Large intestine (tissue), 12 donors: ENCODE measurements at places on chromosomes 6 and 20. TPM values are rescaled to one million over a fixed set of nuclear protein-coding genes. Genes with fewer than 3 reads are reported as not detected.
A peak's percentile ranks its signal among the peaks of the same experiment; 100 is the strongest.

The AKAP12 gene
- 62.7 TPM for polyA plus RNA-seq

The RPP21 gene
- 64.7 TPM for polyA plus RNA-seq

GRCh38 chr20:40192081-40192480 lies 497.0 kb downstream of the MAFB start:
- DNase-seq, result no peak

DNA sequence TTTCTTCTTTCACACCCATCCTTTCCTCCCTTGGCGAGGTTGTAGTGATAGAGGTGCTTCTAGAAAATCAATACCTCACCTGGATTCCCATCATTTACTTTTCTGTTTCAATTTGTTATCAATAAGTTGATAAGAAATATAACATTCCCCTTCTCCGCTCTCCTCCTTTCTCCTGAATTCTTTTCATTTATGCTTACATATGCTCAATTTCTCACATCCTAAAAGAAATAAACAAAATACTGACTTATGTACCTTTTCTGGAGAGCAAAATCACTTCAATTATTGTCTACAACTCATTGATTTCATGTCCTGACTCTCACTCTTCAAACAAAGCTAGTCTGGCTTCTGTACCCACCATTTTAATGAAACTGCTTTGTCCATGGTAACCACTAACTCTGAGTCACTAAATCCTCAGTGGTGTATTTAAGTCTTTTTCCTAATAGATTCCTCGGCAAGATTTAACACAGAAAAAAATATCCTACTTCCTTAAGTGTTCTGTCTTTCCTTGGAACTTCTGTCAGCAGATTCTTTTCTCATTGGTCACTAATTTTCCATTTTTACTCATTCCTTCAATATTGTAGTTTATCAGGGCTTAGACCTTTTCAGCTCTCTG lies 289.6 kb downstream of the RFPL4B start:
- no peak for DNase-seq

DNA sequence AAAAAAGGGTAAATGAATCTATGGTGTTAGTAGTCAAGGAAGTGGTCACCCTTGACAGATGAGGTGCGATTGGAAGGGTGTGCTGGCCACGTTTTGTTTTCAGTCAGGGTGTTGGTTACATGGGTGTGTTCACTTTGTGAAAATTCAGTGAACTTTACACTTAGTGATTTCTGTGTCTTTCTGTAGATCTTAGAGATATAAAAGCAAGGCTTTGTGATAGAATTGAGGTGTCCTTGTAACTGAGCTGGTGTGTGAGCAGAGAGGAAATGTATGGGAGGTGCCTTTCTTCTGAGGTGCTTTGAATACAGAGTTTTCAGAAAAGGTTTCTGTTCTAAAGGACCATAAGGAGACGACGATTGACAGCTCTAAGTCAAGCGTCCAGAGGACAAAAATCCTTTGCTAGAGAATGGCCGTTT lies 90.5 kb downstream of the SAMD3 start:
- DNase-seq, result peak; percentile 22

GRCh38 chr20:33273117-33273851 lies 9.7 kb upstream of the BPIFB1 start:
- no peak for DNase-seq
